ENCODE measurements at places on chromosomes 5 and 9.

DNA sequence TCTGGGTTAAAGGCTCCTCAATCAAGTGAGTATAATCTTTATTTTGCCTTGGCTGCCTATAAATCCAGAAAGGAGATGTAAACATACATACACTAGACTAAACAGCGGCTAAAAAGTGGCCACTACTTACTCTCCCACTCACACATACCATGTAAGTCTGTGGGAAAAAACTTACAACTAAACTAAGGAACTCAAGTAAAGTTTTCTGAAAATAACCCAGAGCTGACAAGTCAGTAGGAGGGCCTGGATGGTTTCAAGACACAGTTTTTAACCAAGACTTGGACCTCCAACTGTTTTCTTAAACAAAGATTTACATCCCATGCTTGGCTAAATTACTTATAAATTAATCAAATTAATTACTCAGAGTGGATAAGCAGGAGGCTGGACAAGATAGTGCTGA, 64.5 kb downstream of the CEP120 start:
- no peak for DNase-seq

GRCh38 chr9:72533322-72533721, 11.9 kb downstream of the TMC1 start:
- no peak for DNase-seq

GRCh38 chr9:38619556-38620447, 594 bp downstream of the ANKRD18A start:
- no peak for DNase-seq

GRCh38 chr9:4507306-4508130, 17.2 kb downstream of the SLC1A1 start:
- DNase-seq = no peak

DNA sequence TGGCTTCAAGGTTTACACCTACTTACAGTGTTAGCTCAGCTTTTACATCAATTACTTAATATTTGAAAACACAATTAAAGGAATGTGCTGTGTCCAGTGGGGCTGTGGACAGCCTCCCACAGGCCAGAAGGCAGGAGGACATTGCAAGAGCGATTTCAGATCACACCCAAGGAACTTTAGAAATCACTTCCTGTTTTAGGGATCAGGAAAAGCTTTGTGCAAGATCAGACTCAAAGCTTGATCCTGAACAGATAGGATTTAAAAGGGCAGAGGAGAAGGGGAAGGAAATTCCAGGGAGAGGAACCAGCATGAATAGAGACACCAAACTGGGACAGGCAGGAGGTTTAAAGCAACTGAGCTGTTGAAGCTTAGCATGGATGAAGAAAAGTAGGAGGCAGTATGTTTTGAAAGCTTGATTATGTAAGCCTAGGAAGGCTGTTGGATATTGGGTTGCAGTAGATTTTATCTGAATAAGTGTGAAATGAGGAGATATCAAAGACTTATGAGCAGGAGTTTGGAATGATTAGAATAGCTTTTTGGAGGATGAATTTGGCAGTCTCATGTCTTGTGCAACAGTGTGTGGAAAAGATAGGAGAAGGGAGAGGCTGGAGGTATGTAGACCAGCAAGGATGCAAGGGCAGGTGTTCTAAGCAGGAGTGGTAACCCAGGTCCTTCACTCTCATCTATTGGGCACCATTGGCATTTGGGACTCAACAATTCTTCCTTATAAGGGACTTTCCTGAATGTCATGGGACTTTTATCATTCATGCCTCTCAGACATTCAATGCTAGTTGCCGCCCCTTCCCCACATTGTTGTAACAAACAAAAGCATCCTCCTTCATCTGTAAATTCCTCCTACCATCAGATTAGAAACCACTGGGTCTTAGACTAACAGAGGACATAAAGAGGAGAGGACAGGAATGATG, 123.5 kb downstream of the TARS1 start:
- no peak for DNase-seq

- DNase-seq = no peak
These were observed 26.5 kb downstream of the TRMO start for GRCh38 chr9:97895695-97896332.

GRCh38 chr5:140351609-140352334, 5.4 kb upstream of the HBEGF start:
- DNase-seq = peak; percentile 53

DNA sequence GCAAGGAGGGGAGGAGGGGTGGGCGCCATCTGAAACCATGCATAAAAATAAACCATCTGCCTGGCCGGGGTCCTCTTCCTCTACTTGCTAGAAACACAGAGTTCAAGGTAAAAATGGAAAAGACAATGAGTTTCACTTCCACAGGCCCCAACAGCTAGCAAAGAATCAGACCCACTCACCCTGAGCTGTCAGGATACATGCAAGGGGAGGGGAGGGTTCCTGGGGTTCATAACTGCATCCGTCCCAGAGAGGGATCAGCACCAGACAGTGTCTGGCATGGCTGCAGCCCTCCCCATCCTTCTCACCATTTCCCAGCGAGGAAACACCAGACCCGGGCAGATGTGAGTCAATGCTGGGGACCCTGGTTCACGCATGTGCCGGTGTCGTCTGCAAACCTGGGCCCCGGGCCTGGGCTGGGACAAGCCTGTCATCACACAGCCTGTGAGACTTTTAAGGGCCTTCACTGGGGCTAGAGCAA, 55.4 kb downstream of the SEMA4D start:
- no peak for DNase-seq

- no peak for DNase-seq
These were observed 2.4 kb downstream of the CDKN2AIPNL start for GRCh38 chr5:134409321-134409720.

DNA sequence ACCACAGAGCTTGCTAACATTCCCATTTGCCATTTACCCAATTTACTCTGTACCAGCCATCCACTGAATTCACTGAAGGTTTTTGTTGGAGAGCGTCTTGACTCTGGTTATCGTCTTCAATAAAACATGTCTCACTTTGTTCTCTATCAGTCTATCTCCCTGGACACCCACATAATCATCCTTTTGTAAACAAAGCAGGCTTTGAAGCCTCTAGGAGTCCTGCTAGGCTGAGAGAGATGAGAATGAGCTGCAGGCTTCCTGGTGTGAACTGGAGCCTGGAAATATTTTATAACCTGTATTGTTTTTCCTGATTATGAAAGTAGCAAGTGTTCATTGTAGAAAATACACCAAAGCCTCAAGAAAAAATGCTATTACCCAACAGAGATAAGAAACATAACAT, 140.6 kb upstream of the ZNF366 start:
- no peak for DNase-seq

- no peak for DNase-seq
These were observed 107.6 kb upstream of the PITX1 start for GRCh38 chr5:135141303-135142268.

GRCh38 chr5:54469622-54470021, 14.1 kb downstream of the HSPB3 start:
- no peak for DNase-seq

- no peak for DNase-seq
These were observed at the start of gene IL4 for GRCh38 chr5:132673939-132674630. IL4 (plus strand) TSS chr5:132673989; CDS start chr5:132674051, 62 bp downstream.

GRCh38 chr5:76451031-76451701, 48.1 kb downstream of the IQGAP2 start:
- no peak for DNase-seq

DNA sequence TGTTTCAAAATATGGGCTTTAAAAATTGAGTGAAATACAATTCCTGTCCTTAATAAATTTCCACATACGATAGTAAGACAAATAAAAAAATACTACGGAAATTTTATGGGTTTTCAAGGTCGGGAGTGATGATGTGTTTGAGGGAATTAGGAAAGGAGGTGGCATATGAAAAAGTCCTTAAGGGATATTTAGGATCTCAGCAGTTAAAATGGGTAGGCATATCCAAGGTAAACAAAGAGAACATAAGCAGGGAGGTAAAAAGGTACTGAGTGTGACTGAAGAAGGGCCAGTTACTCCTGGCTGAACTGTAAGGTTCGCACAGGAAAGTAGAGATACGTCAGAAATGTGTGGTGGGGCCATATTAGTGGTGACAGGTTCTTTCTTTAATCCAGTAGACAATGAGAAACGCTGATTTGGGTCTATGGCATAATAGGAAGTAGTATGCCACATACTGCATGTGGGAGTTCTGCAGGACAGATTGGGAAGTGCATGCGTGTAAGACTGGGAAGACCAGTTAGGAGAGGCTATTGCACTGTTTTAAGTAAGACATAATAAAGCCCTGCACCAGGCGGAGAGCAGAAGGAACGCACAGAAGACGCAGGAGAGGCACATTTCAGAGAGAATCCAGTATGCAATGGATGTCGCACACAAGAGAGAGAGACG, 937 bp upstream of the HMGCR start:
- peak; percentile 43 for DNase-seq

- DNase-seq = no peak
These were observed 3.0 kb downstream of the NREP start for GRCh38 chr5:111753884-111754589.

GRCh38 chr9:16642421-16643109, 227.9 kb downstream of the BNC2 start:
- no peak for DNase-seq

GRCh38 chr9:129640086-129640870, 1.7 kb downstream of the ASB6 start:
- DNase-seq = no peak

GRCh38 chr5:39102684-39103155, 28.5 kb upstream of the RICTOR start:
- DNase-seq = no peak
